ENCODE measurements at places on chromosomes 2 and 18.

- no peak for DNase-seq
These were observed 422.7 kb upstream of the TNP1 start for GRCh38 chr2:217282531-217282930.

GRCh38 chr2:40106061-40106460 is 327.0 kb upstream of the THUMPD2 start:
- DNase-seq, result no peak

- DNase-seq, result no peak
These were observed 139.7 kb downstream of the LRP2 start for GRCh38 chr2:169222665-169223064.

GRCh38 chr18:59087391-59087790 is 52.3 kb upstream of the SEC11C start:
- DNase-seq, result no peak

- DNase-seq, result no peak
These were observed 12.9 kb upstream of the GAL3ST2 start for GRCh38 chr2:241763551-241764274.

All from activated T-helper 1 cell treated with Interleukin-2 at 50 U/mL for 16 hours (primary cell).